Activated naive CD8-positive, alpha-beta T cell treated with anti-CD3 and anti-CD28 coated beads, Interleukin-2, amount 10 ng/mL, durations not matched to agents 7 days and 5 days (primary cell): ENCODE measurements at places on chromosomes 7 and 10. TPM values are rescaled to one million over a fixed set of nuclear protein-coding genes. Genes with fewer than 3 reads are reported as not detected.

DNA sequence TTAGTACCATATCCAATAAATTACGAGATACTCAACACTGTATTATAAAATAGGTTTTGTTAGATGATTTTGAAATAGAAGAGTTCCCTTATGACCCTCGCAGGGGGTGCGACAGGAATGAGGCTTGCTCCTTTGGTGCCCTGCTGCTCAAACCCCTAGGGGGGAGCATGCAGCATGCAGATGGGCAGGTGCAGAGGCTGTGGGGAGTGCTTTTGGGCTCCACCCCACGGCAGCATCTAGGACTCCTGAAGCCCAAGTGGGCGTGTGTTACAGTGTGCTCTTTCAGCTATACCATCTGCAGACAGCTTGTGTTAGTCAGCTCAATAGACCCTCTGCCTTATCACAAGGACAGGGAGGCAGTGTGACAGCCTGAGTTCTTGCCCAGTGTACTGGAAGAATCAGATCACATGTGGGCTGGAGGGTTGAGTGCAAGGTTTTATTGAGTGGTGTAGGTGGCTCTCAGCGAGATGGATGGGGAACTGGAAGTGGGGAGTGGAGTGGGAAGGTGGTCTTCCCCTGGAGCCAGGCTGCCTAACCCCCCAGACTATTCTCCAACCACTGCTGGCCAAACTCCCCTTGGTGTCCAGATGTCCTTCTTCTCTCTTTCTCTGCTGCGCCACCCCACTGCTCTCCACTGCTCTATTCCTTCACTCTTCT is 3.1 kb upstream of the MRC1 start:
- peaks cover 4% of the 10 kb centered on the region for H3K4me1 ChIP-seq
- DNase-seq = no peak
- H3K4me3 ChIP-seq = no peak overlapping the region

DNA sequence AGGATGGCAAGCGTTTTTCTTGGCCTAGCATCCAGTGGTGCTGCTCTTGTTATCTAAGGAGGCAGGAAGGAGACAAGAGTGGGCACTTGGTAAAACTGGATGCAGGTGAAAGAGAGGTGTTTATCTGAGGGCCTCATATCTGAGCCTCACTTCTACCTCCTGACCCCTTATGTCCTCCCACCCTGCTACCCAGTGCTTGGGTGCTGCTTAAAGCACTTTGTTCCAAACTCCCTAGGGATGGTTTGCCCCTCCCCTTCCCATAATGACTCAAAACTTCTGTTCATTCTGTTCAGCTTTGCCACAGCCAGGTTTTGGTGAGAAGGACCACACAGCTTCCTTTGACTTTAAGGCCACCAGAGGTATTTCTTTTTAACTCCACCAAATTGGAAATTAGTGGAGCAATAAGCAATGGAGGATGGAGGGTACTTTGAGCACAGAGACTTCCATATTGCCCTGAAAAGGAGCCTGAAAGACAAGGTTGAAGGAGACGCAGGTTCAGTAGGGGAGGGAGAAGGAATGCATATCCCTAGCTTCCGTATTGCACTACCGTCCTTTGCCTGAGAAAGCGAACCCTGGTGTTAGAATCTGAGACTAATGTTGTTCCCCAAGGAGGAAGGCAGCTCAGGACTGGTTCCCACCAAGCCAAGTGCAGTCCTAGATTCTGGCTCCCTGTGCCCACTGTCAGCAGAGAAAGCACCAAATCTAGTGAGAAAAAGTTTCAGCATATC is 30.1 kb downstream of the ENTPD1 start:
- H3K36me3 ChIP-seq = peaks cover 16% of the 10 kb centered on the region
- H3K27ac ChIP-seq = peak overlapping the region; percentile 78
- peaks cover 22% of the 10 kb centered on the region for H3K27me3 ChIP-seq
- no peak for DNase-seq
- H3K4me1 ChIP-seq = peaks cover 57% of the 10 kb centered on the region

GRCh38 chr10:120260456-120260855 is 196.6 kb upstream of the PLPP4 start:
- H3K36me3 ChIP-seq = no peaks in the 10 kb centered on the region
- H3K27ac ChIP-seq = no peak overlapping the region
- H3K4me3 ChIP-seq = no peak overlapping the region

DNA sequence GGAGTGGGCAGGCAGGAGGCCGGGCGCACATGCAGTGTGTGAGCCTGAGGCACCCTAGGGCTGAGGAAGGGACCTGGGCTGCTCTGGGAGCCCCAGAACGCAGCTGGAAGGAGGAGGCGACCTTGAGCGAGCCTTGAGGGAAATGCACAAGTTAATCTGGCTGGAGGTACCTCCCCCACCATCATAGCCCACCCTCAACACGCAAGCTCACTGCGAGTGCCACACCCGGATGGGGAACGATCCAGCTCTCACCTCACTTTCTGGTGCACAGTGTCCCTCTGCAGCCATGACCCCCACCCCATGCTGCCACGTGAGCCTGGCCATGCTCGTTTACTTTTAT is 162.4 kb upstream of the PPP2R2D start:
- H3K27ac ChIP-seq = no peak overlapping the region
- H3K27me3 ChIP-seq = peaks cover 2% of the 10 kb centered on the region
- DNase-seq = no peak
- no peaks in the 10 kb centered on the region for H3K4me1 ChIP-seq

- no peaks in the 10 kb centered on the region for H3K36me3 ChIP-seq
- DNase-seq = no peak
- H3K4me3 ChIP-seq = no peak overlapping the region
- no peaks in the 10 kb centered on the region for H3K4me1 ChIP-seq
- H3K27me3 ChIP-seq = no peaks in the 10 kb centered on the region
These were observed 382.6 kb downstream of the IPMK start for GRCh38 chr10:57884965-57885617.

DNA sequence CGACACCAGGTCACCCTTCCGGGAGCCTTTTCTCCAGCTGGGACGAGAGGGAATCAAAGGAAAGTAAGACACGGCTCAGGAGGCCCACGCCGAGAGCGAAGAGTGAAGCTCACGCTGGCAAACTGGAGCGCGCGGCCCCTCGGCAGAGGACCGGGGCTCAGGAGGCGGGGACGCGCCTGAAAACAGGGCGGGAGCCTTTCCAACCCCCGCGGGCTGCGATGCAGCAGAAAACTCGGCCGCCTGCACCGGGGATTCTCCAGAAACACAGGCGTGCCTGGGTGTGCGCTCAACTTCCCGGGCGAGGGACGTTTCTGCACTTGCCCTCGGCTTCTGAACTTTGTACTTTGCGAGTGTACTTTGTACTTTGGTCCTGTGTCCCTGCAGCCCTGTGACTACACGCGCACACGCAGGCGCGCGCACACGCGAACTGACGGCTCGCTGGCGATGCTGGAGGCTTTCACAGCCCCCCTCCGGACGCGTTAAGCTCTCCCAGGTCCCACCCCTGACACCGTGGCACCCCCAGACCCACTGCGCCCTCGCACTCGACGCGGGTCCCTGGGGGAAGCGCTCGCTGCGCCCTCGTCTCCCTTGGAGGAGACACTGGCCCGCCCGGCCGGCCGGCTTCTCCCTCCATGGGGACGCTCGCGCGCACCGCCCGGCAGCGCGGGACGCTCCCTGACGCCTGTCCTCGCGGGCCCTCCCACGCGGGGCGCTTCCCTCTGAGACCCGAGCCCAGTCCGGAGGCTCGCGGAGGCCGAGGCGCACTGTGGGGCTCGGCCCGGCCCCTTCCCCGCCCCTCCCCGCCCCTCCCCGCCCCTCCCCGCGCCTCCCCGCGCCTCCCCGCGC is 588 bp upstream of the PAOX start:
- no peak overlapping the region for H3K27ac ChIP-seq
- no peaks in the 10 kb centered on the region for H3K36me3 ChIP-seq
- peaks cover 12% of the 10 kb centered on the region for H3K27me3 ChIP-seq
- peak overlapping the region; percentile 76 for H3K4me3 ChIP-seq
- peak; percentile 82 for DNase-seq

DNA sequence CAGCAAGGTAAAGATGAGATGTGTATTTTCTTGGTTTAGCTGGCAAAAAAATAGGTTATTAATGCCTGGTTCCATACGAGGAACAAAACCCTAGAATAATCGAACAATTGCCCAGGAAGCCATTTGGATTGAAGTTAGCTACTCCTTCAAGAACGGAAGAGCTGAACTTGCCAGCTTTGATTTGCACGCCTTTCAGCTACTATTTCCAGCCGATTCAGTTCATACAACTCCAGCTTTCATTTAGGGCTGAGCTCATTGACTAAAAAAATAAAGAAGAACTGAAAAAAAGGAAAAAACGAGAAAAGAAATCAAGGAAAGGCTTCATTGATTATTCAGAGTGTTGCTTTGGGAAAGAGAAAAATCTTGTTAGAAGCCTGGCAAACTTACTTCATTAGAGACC is 60.4 kb downstream of the PTN start:
- H3K4me1 ChIP-seq = no peaks in the 10 kb centered on the region
- H3K4me3 ChIP-seq = no peak overlapping the region
- H3K36me3 ChIP-seq = no peaks in the 10 kb centered on the region
- DNase-seq = no peak
- H3K27ac ChIP-seq = no peak overlapping the region
- H3K27me3 ChIP-seq = no peaks in the 10 kb centered on the region

GRCh38 chr7:116924741-116925140 is 28.6 kb upstream of the ST7 start:
- no peak overlapping the region for H3K4me3 ChIP-seq
- no peak overlapping the region for H3K27ac ChIP-seq
- no peak for DNase-seq
- H3K36me3 ChIP-seq = peaks cover 7% of the 10 kb centered on the region
- peaks cover 7% of the 10 kb centered on the region for H3K4me1 ChIP-seq

- H3K27me3 ChIP-seq = no peaks in the 10 kb centered on the region
- H3K36me3 ChIP-seq = peaks cover 15% of the 10 kb centered on the region
- peak overlapping the region; percentile 88 for H3K4me3 ChIP-seq
- DNase-seq = no peak
- H3K27ac ChIP-seq = peak overlapping the region; percentile 97
- peaks cover 38% of the 10 kb centered on the region for H3K4me1 ChIP-seq
These were observed 452 bp upstream of the TMEM140 start for GRCh38 chr7:135147341-135147898.

DNA sequence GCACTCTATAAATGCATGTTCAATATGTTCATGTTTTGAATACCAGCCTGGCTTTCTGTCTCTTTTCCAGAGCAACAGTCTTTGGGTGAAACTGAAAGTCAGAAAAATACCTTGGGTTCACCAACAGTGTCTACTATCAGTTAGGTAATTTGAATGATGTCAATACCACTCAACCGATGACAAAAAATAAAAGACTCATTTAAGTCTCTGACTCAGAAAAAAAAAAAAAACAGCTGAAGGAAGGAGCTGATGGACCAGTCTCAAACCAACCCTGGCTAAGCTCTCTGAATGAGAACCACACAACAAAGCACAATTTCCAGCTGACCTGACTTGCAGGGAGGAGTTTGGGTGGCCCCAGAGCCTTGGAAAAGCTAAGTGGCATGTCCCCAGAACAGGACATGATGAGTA is 42.5 kb downstream of the ABLIM1 start:
- H3K4me1 ChIP-seq = peaks cover 6% of the 10 kb centered on the region
- H3K27ac ChIP-seq = peak overlapping the region; percentile 10
- DNase-seq = no peak
- peaks cover 3% of the 10 kb centered on the region for H3K27me3 ChIP-seq

GRCh38 chr7:151251689-151252560 is 3.4 kb upstream of the SMARCD3 start:
- H3K27ac ChIP-seq = no peak overlapping the region
- H3K27me3 ChIP-seq = peaks cover 58% of the 10 kb centered on the region
- H3K4me1 ChIP-seq = peaks cover 9% of the 10 kb centered on the region
- H3K36me3 ChIP-seq = no peaks in the 10 kb centered on the region
- no peak for DNase-seq
- H3K4me3 ChIP-seq = peak overlapping the region; percentile 25

GRCh38 chr10:21180604-21181003 is 283.5 kb upstream of the NEBL start:
- DNase-seq = no peak
- H3K36me3 ChIP-seq = no peaks in the 10 kb centered on the region
- peaks cover 17% of the 10 kb centered on the region for H3K27me3 ChIP-seq

MCU gene
- 12.2 TPM for total RNA-seq

RNF148 gene
- total RNA-seq = not detected

PPP1R9A gene
- total RNA-seq = 0.42 TPM

C10orf53 gene
- total RNA-seq = not detected

APBB1IP gene
- total RNA-seq = 81.1 TPM

PTPRN2 gene
- total RNA-seq = 4.9 TPM

RASSF4 gene
- total RNA-seq = 3.0 TPM

CRHR2 gene
- not detected for total RNA-seq
